Liver (tissue), 10 donors: ENCODE measurements at places on chromosomes 7 and 10. TPM values are rescaled to one million over a fixed set of nuclear protein-coding genes. Genes with fewer than 3 reads are reported as not detected.

- no peak for DNase-seq
Observed at GRCh38 chr7:137734221-137734620, 112.6 kb downstream of the DGKI start.

DNA sequence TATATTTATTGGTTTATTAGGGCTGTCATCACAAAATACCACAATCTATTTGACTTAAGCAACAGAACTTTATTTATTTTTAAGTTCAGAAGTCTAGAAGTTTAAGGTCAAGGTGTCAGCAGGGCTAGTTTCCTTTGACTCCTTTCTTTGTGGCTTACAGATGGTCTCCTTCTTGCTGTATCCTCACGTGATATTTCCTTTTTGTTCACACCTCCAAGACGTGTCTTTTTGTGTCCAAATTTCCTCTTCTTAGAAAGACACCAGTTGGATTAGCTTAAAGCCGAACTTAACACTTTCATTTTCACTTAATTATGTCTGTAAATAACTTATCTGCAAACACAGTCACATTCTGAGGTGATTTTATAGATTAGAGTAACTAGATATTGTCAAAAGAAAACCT lies 631.4 kb upstream of the POT1 start:
- no peak for DNase-seq

GRCh38 chr7:49821181-49821580 lies 47.7 kb downstream of the VWC2 start:
- no peak for DNase-seq

DNA sequence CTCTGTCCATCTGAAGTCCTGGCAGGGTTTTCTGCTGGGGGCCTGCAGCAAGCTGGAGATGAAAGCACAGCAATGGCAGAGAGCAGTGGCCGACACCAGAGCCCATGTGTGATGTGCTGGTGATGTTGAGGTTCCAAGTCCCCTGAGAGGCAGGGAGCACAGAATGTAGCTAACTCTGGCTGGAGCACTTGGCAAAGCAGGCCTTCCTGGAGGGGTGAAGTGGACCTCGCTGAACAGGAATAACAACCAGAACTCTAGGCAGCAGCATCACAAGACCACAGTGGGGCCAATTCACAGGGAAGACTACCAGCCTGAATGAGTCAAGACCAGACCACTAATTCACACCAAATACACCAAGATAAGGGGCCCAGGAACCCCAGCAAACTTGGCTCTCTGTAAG lies 22.8 kb upstream of the MSMB start:
- no peak for DNase-seq

Gene FAM25G
- not detected for polyA plus RNA-seq

DNA sequence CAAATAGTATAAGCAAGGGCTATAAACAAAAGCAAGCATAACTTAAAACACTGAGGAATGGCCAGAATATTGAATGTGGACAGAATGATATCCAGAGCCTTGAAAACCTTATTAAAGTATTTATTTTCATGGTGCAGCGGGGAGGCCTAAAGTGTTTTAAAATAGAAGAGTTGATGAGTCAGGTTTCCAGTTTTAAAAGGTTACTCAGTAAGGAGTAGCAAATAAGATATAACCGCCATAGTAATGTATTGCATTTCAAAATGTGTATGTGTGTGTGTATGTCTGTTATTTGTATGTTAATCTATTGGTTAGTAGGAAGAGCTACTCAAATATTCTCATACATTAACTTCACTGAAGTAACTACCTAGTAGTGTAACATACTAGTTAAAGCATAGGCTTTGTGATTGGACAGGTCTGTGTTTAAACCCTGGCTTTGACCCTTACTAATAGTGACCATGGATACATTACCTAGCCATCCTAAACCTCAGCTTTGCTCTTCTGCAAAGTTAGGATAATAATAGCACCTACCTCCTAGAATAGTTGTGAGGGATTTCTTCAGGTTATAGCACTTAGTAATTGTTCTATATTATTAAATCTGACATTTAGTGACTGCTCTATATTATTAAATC lies 16.9 kb downstream of the CUTC start:
- DNase-seq = no peak

- no peak for DNase-seq
Observed at GRCh38 chr7:107931740-107932515, 40.9 kb downstream of the DLD start.

DNA sequence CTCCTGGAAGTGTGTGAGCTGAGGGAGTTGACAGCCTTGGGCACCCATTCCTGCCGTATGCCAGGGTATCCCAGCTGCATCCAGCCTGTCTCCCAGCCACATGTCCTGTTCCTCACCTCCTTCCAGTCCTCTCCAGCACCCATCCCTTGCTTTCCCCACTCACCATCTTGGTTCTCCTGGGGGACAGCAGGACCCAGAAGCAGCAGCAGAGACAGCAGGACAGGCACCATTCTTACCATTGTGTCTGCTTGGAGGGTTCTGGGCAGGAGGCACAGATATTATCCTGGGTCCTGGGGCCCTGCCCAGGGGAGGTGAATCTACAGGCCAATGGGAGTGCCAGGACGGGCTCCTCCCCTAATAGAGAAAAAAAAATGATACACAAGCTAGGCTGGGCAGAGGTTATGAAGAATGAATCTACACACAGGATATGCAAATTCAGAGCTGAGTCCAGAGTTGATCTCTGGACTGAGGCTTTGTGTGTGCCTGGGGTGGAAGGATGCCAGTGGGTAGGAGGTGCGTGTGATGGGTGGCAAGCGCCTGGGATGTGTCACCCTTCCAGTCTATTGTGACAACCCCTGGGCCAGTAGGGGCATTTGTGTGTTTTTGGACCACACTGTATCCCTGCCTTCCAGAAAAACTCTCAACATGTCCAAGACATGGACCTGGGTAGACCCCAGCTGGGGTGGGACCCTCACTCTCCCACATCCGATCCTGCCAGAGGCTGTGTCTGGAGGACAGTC lies at the start of gene AZGP1:
Gene AZGP1 (minus strand): TSS at position 250 of the 740 bp plus-strand sequence. CDS start 11 bp downstream, at position 239.
- no peak for DNase-seq

Gene ZCCHC24
- 16.4 TPM for polyA plus RNA-seq

- no peak for DNase-seq
Observed at GRCh38 chr10:58888957-58889356, 287.5 kb upstream of the PHYHIPL start.

Gene SLC39A12
- not detected for polyA plus RNA-seq

Gene PLEKHS1
- polyA plus RNA-seq = not detected

GRCh38 chr7:11615174-11615573 lies 216.8 kb downstream of the THSD7A start:
- DNase-seq = no peak

Gene GPR85
- 0.25 TPM for polyA plus RNA-seq

Gene CDK14
- 4.2 TPM for polyA plus RNA-seq

- no peak for DNase-seq
Observed at GRCh38 chr10:124369986-124370385, 48.7 kb downstream of the OAT start.

GRCh38 chr10:4849042-4849402 lies 23.0 kb downstream of the AKR1E2 start:
- no peak for DNase-seq

Gene AGMO
- 21.6 TPM for polyA plus RNA-seq

- no peak for DNase-seq
Observed at GRCh38 chr7:110591341-110591740, 499.6 kb upstream of the LRRN3 start.

DNA sequence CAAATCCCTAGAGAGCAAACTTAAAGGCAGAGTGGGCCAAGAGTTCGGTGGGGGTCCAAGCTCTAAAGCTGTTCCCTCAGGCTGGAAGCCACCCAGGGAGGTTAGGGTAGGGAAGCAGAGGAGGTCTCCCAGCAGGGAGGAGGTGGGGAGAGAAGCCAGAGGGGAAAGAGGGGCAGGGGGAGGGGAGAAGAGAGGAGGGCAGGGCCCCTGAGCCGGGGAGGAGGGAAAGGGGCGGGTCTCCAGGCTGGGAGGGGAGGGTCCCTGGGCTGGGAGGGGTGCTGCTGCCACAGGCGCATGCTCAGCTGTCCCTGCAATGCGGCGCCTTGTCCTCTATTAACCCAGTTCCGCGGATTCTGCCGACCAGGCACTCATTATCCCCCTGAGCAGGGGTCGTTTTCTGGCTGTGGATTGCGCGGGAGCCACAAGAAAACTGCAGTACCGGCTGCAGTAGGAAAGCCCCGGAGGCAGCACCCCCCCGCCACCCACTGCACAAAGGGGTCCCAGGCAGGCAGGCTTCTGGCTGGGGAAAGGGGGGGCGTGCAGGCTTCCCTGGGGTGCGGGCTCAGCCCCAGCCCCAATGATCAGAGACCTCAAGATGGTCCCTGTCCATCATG lies 49.3 kb downstream of the CAMK2B start:
- no peak for DNase-seq

Gene SEMA3D
- 0.18 TPM for polyA plus RNA-seq

Gene SLC26A5
- 0.23 TPM for polyA plus RNA-seq

- no peak for DNase-seq
Observed at GRCh38 chr7:81366546-81366945, 403.3 kb downstream of the HGF start.

DNA sequence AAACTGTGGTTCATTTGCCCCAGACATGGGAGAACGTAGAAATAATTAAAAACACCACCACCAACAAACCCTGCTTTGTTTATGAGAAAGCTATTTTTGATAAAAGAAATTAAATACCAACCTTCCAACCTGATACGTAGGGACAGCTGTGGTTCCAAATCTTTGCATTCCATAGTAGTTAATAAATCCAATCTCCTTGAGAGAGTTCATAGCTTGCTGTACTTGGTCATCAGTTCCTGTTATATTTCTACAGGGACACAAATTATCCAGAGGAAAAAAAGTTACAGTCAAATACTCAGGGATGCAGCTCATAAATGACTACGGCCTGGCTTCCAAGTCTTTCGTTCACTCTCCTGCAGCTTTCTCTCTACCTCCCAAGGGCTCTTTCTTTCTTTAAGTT lies 41.1 kb downstream of the PUS7 start:
- no peak for DNase-seq

Gene LSM5
- 74.1 TPM for polyA plus RNA-seq

GRCh38 chr10:100660365-100660764 lies 85.0 kb upstream of the PAX2 start:
- DNase-seq = no peak
